ENCODE measurements at places on chromosomes 11 and 22. TPM values are rescaled to one million over a fixed set of nuclear protein-coding genes. Genes with fewer than 3 reads are reported as not detected.

KCNJ1 gene
- total RNA-seq = 0.06 TPM

CCDC81 gene
- total RNA-seq = 0.87 TPM

OR8U1 gene
- not detected for total RNA-seq

MYOD1 gene
- total RNA-seq = not detected

GCAT gene
- 28.8 TPM for total RNA-seq

DRD4 gene
- not detected for total RNA-seq

HTR3A gene
- not detected for total RNA-seq

ANO1 gene
- 16.4 TPM for total RNA-seq

PRR33 gene
- not detected for total RNA-seq

DKK3 gene
- total RNA-seq = 396 TPM

LRRC55 gene
- total RNA-seq = not detected

LRRC74B gene
- total RNA-seq = not detected

INPP5J gene
- total RNA-seq = 0.12 TPM

CECR2 gene
- under 0.01 TPM for total RNA-seq

CARD10 gene
- 2.5 TPM for total RNA-seq

MAPK12 gene
- total RNA-seq = 28.3 TPM

MICALL1 gene
- total RNA-seq = 16.8 TPM

INS gene
- not detected for total RNA-seq

FBLN1 gene
- 26.6 TPM for total RNA-seq

OR5A1 gene
- total RNA-seq = not detected

ESRRA gene
- 32.7 TPM for total RNA-seq

CDC42EP1 gene
- 13.6 TPM for total RNA-seq

PRG2 gene
- not detected for total RNA-seq

RPLP2 gene
- total RNA-seq = 345 TPM

APOBEC3B gene
- total RNA-seq = 5.0 TPM

MPZL3 gene
- 0.19 TPM for total RNA-seq

SLC22A6 gene
- not detected for total RNA-seq

APOBEC3G gene
- total RNA-seq = 11.0 TPM

NTM gene
- total RNA-seq = 35.0 TPM

RIBC2 gene
- total RNA-seq = 1.2 TPM

KRTAP5-7 gene
- total RNA-seq = not detected

TCF20 gene
- 16.5 TPM for total RNA-seq

STK33 gene
- 0.26 TPM for total RNA-seq

QSER1 gene
- 14.1 TPM for total RNA-seq

TEX12 gene
- 0.13 TPM for total RNA-seq

KRTAP5-8 gene
- not detected for total RNA-seq

CBX7 gene
- total RNA-seq = 6.2 TPM

NNMT gene
- 311 TPM for total RNA-seq

MS4A3 gene
- total RNA-seq = not detected

SCN4B gene
- not detected for total RNA-seq

SHANK3 gene
- total RNA-seq = 0.79 TPM

TLCD5 gene
- total RNA-seq = 7.6 TPM

OR2AG1 gene
- not detected for total RNA-seq

All from aortic smooth muscle cell (primary cell).